ENCODE measurements at places on chromosomes 13 and 19.
A peak's percentile ranks its signal among the peaks of the same experiment; 100 is the strongest.

DNA sequence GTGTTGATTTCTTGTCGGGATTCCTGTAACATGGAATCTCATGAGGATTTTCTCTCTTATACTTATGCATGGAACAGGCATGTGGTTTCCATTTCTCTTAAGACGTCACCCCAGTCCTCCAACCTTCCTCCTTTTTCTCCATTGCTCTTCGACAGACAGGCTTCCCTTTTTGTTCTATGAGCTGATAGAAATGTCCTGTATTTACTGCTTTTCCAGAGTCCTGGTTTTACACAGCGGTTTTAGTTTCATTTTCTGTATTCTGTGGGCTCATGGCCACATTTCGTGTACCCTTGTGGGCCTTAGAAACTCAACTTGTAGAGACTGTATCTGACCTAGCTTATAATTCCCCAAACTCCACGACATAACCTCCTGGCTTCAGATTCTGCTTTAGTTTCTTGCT is 113.1 kb downstream of the PAN3 start:
- DNase-seq: no peak

- peak; percentile 55 for DNase-seq
These were observed 1.1 kb downstream of the LSM14A start for GRCh38 chr19:34173193-34173956.

DNA sequence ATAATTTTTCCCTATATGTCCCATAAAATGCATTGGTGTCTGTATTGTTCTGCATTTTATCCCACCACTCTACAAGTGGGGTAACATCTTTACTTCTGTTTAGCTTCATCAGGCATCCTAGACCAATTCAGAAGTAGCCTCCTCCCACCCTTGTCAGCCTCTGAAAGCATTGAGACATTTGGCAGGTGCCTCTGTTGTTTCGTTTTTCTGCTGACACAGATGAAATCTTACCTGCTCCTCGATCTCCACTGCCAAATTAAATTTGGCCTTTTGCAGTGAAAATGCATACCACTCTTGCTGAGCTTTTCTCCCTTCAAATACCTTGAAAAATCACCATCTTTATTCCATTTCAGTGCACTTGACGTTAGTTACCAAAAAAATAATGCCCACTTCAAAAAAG is 83.5 kb upstream of the STARD13 start:
- no peak for DNase-seq

DNA sequence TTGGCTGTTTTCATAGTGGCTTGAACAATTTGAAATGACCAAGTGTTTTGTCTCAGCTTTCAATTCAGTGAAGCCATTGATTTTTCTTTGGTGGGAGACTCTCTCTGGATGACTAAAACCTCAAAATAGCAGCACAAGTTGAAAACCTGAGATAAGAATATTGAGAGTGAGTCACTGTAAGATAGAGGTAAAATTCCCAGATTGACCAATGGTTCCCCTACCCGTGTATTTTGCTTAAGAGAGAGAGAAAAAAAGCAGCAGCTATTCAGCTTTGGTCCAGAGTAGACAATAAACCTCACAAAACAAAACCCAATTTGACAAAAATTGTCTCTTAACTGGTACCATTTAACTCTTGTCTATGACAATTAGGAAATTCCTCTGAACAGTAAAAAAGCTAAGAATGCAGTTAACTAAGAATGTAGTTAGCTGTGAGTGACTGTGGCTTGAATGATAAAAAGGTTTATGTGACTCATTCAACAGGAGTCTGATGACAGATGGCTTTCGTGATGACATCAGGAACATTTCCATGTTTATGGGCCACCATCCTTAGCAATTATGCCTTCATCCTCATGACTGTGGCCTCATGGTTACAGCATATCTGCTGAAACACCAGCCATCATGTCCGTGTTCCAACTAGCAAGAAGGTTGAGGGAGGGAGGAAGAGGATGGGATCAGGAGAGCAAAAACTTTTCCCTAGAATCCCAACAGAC is 356.9 kb downstream of the NDFIP2 start:
- DNase-seq: peak; percentile 56

GRCh38 chr13:30859326-30859725 is 46.7 kb upstream of the MEDAG start:
- DNase-seq: no peak

DNA sequence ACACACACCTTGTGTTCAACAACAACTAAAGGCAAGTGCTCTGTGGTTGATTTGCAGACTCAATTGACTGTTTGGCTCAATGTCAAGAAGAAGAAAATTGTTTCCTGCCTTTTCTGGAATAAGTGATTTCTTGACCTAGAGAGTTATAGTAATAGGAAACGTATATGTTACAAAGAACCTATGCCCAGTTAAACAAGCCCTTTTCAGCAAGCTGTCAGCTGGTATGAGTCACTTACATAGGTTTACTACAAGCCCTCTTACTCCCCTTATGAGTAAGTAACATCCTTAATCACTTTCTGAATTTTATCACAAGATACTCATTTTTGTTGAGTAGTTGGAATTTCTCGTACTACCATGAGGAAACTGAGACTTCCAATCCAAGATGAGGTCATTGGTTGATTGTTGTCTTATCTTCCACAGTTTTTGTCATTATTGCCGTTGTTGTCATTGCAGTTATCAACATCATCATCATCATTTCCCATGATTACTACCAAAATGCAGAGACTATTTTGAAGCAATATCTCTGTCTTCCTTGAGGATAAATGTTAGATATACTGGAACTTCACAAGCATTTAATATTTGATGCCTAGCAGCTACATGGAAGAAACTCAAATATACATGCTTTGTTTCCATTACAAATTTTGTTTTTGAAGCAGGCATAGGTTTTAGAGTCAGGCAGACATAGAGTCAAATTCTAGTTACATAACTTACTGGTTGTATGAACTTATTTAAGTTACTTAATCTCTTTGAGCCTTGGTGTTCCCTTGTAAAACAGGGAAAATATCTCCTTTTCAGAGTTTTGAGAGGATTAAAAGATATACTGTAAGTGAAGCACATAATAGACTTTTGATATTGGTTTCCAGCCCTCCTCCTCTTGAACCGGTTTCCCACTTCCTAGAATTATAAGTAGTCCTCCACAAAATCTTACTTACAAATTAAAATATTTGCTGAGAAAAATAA is 106.0 kb downstream of the RAP2A start:
- peak; percentile 48 for DNase-seq

GRCh38 chr19:30516531-30516930 is 144.3 kb downstream of the ZNF536 start:
- no peak for DNase-seq

GRCh38 chr19:5119297-5119998 is 150.5 kb downstream of the KDM4B start:
- DNase-seq: no peak

DNA sequence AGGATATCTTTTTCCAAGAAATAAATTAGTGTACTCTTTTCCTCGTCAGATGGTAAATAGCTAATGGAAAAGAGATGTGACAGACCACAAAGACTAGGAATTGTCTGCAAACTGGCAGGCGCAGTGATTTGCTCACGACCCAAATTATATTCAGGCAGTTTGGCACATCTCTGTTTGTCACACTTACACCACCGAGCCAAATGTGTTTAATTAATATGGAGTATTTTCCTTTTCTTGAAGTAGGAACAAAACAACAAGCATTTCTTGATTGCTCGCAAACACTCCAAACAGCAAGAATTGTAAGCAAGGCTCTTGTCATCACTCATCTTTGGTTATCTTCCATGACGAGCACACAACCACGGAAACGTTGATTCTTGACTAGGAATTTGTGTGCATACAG is 884.2 kb downstream of the PCDH9 start:
- no peak for DNase-seq

GRCh38 chr13:41203810-41204209 is 9.4 kb upstream of the KBTBD7 start:
- DNase-seq: no peak

- peak; percentile 24 for DNase-seq
These were observed 379.8 kb downstream of the TBC1D4 start for GRCh38 chr13:75102001-75102716.

GRCh38 chr13:19860884-19861655 is 2.4 kb downstream of the ZMYM5 start:
- DNase-seq: peak; percentile 74

- no peak for DNase-seq
These were observed 137.1 kb upstream of the WASF3 start for GRCh38 chr13:26420282-26420960.

GRCh38 chr13:36998624-36999041 is 507 bp downstream of the ALG5 start:
- DNase-seq: no peak

- no peak for DNase-seq
These were observed 43.3 kb upstream of the FARP1 start for GRCh38 chr13:98099627-98100026.

DNA sequence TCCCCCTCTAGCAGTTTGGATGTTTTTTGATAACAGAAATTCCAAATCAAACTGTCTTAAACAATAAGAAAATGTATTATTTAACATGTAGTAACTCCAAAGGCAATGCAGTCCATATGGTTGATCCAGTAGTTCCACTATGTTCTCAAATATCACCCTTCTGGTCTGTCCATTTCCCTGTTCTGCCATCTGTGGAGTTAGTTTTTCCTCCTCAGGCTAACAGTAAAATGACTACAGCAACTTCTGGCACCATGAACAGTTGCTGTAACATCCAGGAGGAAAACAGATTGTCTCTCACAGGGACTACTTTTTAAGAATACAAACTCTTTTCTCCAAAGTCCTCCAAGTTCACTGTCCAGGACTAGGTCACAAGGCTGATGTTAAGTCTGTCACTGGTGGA is 455.4 kb downstream of the FGF14 start:
- DNase-seq: no peak

DNA sequence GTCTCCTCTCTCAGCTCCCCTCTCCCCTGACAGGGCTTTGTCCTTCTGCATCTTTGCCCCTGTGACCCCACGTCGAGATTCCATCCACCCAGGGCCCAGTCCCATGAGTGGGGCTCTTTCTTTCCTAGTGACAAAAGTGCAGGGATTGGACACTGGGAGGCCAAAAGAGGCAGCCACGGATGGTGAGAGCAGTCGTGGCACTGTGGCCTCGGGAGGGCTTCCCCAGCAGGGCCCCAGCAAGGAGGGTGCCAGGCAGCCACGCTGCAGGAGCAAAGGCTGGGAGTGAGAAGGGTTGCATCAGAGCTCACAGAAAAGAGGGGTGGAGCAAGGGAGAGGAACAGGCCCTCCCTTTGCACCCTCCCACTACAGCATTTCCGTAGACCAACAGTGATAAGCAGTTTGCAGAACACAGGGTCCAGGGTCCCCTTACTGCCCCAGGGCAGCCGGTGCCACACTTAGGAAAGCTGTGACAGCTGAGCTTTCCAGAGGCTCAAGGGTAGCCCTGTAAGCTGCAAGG is 4.9 kb downstream of the ZSCAN1 start:
- no peak for DNase-seq

- DNase-seq: no peak
These were observed 13.7 kb downstream of the SMIM24 start for GRCh38 chr19:3466635-3467034.

- no peak for DNase-seq
These were observed 642 bp downstream of the ZNF571 start for GRCh38 chr19:37593996-37594303.

DNA sequence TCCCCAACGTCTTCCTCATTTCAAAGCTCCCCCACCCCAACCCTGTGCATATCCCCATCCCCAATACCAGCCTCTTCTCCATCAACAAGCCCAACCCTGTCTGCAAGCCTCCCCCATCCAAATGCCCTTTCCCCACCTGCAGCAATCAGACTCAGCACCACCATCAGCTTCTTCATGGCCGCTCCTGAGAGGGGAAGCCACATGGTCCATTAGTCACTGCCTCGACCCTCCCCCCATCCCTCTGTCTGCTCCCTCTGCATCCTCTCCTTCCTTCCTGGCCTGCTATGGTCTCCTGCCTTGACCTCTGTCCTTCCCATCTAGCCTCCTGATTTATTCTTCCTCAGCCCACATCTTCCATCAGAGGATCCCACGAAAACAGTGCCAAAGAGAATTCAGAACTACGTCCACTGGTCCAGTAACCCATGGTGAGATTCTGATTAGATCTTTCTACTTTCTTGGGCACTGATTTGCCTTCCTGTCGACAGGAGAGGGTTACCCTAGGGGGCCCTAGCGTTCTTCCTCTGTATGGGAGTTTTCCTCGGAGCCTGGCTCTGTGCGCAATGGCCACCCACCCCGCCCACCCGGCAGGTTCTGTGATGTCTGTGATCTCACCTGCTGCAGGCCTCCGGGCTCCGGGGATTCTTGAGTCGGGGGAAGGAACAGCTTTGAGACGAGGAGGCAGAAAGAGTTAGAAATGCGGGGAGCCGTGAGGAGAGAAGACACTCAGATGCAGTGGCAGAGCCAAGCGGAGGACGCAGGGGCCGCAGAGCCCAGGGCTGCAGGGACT is 1.3 kb downstream of the KLK6 start:
- no peak for DNase-seq

DNA sequence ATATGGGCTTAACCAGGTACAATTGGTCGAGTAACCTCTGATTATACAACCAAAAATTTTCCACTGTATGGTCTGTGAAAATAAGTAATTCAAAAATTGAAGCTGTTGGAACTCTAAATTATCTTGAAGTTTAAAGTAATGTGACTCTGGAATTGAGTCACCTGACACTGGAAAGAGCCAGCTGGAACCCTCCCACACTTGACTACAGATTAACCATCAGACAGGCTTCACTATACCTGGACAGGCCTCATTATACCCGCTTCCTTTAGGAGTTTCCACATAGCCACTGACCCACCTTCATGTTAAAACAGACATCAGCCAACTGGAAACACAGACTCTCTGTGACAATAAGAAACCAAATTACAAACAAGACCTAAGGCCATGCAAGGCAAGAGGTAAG is 1.3 kb downstream of the ZNF433 start:
- no peak for DNase-seq

DNA sequence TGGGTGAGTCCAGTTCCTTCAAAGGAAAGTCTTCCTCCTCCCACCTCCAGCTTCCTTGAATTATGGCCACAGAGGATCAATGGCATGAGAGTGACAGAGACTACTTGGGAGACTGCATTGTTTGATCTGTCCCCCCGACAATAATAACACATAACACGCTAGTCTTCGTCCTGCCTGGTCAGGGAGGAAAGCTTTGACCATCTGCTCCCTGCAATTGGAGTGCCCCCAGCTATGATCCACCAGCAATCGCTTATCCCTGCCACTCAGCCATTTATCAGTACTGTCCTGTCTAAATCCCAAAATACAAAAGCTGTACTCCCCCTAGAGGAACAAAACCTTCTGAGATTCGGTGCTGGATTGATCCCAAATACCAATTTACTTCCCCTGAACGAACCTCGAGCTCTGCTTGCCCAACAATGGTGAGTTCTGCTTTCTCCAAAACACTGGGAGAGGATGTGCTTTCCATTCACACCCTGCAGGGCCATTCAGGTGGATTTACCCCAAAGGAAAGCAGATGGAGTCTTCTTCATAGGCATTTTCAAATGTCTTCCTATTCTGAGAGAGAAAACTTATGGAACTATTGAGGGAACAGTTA is 466.7 kb downstream of the TSHZ3 start:
- no peak for DNase-seq

DNA sequence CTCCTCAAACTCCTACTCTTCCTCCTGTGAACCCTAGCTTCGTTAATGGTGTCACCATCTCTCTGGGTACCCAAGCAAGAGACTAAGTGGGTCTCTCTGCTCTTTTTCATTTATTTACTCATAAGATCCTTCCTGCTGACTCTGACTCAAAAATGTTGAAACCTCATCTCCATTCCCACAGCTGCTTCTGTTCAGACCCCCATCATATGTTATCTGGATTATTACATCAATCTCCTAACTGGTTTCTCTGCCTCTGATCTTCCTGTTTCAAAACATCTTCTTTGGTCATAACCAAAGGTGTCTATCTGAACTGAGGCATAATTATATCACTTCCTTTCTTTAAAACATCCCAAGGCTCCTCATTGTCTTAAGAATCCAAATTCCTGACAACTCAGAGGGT is 2.0 kb upstream of the MEDAG start:
- peak; percentile 74 for DNase-seq

All from fibroblast of pulmonary artery (primary cell).